CD4-positive, alpha-beta T cell (primary cell): ENCODE measurements at places on chromosomes 16 and 17.

DNA sequence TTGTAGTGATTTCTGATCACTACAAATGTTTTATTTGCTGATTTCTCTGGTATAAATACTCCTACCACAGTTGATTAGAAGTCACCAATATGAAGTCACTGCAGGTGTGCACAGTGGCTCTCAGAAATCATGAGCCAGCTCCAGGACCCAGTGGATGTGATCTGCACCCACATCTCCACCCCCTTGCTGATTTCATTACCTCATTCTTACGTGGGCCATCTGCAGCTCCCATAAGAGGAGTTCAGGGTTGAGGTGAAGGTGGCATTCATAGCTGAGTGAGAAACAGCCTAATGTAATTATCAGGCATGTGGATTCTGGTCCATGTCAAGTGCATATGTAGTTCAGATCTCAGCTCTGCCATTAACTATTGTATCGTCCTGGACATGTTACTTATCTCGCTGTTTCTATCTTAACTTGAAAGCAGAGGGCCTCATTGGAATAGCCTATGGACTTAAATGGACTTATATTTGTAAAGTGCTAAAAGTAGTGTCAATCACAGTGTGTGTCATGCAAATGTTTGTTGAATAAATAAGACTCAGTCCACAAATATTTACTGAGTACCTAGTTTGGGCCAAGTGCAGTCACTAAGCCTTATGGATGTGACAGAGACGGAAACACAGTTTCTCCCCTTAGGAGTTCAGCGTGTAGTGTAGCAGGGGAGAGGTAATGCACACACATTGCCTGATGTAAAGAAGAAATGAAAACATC lies 40.7 kb upstream of the ZKSCAN2 start:
- no peak for DNase-seq

GRCh38 chr17:27343294-27343693 lies 49.4 kb downstream of the WSB1 start:
- no peak for DNase-seq

GRCh38 chr16:85601272-85601639 lies 11.9 kb upstream of the GSE1 start:
- no peak for DNase-seq

DNA sequence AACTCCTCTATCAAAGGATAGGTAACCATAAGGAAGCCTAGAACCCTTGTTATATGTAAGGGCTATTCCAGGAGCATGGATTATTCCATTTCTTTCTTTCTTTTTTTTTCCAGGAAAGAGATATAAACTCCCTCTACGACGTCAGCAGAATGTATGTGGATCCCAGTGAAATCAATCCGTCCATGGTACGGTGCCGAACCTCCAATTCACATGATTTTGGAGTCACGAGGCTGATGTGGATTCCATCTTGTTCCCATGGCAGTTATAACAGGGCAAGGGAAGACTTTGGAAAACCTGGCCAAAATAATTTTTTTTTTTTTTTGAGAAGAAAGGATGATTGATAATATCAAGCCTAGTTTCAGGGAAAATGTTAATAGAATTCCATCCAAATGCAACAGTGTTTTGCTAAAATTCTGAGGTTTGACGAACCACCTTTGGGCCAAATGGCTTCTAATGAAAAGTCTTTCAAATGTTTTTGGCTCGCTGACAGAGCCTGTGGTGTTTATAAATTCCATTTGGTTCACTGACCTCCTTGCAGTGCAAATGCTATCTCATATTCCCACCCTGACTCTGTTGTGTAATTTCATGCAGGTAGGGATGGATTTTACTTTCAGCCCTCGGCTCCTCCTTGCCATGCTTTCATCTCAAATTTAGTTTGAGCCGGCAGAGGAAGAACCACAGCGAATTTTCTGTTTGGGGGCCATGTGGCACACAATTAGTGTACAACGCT lies 90.0 kb downstream of the SDR42E1 start:
- DNase-seq = no peak

DNA sequence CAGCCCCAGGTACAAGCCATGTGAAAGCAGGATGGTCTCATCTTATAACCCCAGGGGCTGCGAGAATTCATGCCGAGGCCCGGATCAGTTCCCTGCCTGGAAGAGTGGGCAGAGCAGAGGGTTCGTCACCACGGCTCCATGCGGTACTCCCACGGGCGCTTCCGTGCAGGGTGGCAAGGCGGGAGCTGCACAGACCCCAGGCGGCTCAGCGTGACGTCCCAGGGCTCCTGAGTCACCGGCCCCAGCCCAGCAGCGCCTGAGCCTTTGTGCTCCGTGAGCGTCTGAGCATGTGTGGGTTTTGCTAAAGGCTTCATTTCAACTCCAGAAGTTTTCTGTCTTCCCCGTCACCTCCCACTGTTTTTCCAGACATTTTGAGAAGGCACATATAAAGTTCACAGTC lies 71.2 kb upstream of the CHMP6 start:
- DNase-seq = no peak

DNA sequence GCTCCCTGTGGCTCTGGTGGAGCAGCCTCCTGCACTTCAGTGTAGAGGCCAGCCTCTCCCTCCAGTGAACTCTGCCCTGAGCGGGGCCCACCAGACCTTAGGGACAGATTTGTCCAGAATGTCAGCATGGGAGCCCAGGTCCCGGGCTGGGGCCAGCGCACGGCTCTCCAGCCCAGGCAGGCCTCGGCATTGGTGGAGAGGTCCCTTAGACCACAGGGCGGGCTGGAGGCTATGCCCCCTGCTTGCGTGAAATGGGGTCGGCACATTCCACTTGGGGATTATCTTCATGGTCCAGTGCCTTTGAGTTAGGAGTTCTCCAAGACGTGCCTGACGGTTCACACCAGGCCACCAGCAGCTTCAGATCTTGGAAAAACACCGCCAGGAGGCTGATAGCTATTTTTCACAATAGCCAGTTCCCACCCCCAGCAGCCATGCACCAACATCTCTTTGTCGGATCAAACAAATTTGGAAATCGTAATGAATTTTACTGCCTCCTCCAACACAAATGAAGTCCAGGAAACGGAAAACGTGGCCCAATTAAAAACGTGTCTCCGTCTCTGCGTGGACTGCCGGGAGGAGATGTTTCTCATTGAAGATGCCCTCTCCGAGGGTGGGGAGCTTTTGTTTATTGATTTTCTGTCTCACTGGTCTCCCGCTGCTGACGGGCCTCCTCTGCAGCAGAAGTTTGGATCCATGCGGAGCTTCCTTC lies 110.0 kb upstream of the CIBAR2 start:
- no peak for DNase-seq

DNA sequence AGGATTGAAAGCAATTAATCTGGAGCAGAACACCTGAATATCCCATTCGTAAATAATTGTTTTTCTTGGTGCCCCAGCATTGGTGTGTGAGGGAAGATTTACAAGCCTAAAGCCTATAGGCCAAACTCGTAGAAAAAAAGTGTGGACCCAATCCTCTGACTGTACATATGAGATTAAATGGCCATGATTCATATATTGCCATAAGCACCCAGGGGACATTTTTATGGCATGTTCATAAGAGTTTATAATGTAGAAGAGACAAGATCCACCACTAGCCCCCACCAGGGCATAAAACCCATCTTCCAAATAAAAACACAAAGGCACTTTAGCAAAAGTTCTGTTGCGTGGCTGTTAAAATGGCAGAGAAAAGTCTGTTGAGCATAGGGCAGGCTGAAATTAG lies 15.5 kb upstream of the SALL1 start:
- no peak for DNase-seq

- DNase-seq = no peak
Measured at GRCh38 chr16:49560004-49560830, 186.6 kb downstream of the C16orf78 start.
